ENCODE measurements at places on chromosomes 11 and 22.

- DNase-seq, result peak; percentile 33
Observed at GRCh38 chr22:30169002-30169401, 77.6 kb downstream of the LIF start.

DNA sequence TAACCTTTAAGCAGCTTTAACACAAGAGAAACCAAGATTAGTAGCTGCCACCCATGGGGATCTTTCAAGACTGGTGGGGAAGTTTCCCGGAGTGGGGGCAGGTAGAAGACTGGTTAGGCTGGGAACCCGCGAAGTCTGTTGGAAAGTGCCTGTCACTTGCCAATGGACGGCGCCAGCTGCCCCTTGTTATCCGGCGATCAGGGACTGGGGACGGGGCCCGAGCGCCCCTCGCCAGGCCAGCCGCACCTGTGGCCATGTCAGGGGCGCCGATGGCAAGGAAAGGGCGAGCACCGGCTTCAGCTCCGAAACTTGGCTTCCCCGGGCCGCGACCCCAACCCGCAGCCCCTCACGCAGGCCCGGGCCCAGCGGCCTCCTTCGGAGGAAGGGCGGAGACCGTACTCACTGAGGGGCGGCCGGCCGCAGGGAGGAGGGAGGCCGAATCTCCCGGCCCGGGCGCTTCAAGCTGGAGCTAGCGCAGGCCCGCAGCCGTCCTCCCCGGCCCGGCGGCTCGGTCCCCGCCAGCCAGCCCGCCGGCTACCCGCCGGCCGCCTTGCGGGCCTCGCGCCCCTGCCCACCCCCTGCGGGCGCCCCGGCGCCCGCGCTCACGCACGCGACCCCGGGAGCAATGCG lies 539 bp downstream of the EIF4ENIF1 start:
- DNase-seq, result no peak

GRCh38 chr11:113951537-113951936 lies 23.4 kb upstream of the HTR3A start:
- no peak for DNase-seq

DNA sequence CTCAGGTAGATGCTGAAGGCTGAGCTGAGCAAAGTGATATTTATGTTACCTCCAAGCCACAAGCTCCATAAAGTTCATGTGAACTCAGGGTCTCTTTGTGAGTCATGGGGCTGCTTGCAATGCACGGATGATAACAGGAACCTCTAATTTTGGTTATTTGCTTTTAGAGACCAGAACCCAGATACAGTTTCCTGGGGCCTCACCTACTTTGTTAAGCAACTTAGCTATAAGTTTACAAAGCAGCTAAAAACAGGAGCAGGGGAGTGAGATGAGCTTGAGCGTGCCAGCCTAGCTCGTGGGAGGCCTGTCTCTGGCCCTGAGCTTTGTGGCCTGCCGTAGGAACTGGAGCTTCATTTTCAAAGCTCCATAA lies 29.2 kb downstream of the SREBF2 start:
- DNase-seq, result peak; percentile 57

DNA sequence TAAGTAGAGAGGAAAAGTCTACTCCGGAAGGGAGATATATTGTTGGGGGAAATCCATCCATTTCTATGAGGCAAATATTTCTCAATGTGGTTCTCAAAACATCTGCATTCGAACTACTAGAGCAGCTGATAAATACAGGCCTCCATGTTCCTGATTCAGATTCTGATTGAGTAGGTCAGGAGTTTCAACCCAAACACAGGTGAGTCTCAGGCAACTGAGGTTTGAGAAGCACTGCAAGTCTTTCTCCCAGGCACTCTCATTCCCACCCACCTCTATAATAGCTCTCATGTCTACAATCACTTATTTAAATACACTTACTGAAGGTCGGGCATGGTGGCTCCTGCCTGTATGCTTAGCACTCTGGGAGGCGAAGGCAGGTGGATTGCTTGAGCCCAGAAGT lies 14.7 kb upstream of the ASPHD2 start:
- DNase-seq, result no peak

- no peak for DNase-seq
Observed at GRCh38 chr11:94144216-94144615, 15.6 kb downstream of the PANX1 start.

GRCh38 chr11:125621995-125622394 lies 3.0 kb upstream of the CHEK1 start:
- DNase-seq, result no peak

GRCh38 chr11:91978747-91979146 lies 245.9 kb upstream of the FAT3 start:
- DNase-seq, result no peak

DNA sequence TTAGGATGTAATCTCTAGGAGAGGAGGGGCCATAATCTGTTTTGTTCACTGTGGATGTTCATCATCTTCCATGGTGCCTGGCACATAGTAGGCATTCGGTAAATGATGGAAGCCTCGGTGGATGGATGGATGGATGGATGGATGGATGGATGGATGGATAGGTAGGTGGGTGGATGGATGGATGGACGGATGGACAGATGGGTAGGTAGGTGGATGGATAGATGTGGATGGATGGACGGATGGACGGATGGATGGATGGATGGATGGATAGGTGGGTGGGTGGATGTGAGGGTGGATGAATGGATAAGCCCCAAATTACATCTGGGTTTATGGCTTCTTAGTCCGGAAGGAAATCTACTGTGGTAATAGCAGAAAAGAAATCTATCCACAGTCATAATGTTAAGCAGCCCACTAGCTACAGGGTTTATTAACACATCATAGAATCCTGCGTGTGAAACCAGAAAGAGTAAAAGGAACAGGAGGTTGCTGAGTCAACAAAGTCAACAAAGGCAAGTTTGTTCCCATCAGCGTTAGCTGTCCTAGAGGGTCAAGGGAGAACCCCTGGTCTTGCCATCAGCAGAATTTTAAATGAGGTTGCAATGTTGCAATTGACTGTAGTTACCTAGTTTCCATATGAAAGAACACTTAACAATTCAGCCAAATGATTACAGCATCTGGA lies 82.8 kb downstream of the C11orf91 start:
- no peak for DNase-seq

GRCh38 chr11:119832202-119832935 lies 103.4 kb upstream of the NECTIN1 start:
- no peak for DNase-seq
